Right ventricle myocardium inferior (tissue), 1 donor: ENCODE measurements at places on chromosomes 2 and 18.

GRCh38 chr2:174365571-174365970 lies 30.0 kb upstream of the SCRN3 start:
- no peak for DNase-seq

- no peak for DNase-seq
These were observed 96.3 kb downstream of the ARMC9 start for GRCh38 chr2:231294571-231295362.

DNA sequence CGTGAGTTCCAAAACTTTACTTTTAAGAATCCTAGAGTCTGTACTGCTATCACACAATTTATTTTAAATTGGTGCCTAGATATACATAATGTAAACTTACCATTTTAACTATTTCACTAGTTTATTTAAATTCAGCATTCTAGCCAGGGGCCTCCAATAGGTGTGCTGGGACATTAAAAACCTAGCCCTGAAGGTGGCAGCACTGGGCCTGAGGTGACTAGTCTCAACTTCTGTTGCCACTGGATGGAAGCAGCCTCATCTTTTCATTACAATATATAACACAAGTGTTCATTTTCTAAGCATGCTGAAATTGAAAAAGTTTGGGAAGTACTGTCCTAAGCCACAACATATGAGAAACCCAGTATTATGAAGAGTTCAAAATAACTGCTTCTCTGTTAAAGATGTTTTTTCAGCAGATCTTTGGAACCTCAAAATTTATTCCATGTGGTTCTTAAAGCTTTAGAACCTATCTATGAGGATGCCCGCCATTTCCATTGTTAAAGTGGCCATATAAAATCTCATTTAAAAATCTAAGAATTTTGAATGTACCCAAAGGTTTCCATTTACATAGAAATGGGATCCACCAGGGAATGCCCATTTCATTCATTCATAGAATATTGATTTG lies 2.9 kb upstream of the RBBP8 start:
- no peak for DNase-seq

DNA sequence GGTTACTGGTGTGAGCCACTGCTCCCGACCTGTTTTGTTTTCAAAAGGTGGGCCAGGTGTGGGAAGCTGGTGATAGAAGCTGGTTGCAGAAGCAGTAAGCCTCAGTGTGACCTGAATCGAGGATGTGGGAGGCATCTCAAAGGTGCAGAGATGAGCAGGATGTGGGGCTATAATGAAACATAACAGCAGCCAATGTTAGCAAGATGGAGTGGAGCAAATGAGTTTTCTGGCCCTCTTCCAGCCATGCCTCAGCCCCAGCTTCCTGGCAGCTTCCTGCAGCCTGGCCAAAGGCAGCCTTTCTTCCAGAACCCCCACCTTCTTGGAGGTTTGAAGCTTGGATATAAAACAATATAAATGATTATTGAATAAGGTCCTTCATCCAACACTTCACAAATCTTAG lies 184.8 kb downstream of the NCK2 start:
- DNase-seq: no peak

- no peak for DNase-seq
These were observed 91.6 kb downstream of the TMX3 start for GRCh38 chr18:68623342-68623741.

GRCh38 chr2:70385966-70386595 lies 84.2 kb upstream of the FAM136A start:
- no peak for DNase-seq

DNA sequence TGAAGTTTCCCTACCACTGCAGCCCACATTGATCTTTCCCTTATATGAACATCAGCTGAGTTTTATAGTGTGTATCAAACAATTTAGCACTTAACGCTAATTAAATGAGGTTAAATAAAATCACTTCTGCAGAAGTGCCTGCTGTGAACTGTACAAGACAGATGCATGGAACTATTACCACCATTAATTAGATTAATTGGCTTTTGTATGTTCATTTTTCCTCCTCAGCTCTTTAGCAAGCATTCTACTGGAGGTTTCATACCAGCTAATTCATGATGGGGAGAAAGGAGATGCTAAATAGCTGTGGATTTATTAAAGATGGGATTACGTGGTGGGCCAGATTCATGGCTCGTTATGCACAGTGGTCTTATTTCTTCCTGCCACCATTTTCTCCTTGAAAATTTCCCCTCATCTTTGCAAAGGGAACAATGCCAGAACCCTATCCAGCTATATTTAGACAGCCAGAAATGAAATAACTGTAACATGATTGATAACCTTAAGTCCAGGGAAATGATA lies 96.7 kb downstream of the CNTNAP5 start:
- no peak for DNase-seq

DNA sequence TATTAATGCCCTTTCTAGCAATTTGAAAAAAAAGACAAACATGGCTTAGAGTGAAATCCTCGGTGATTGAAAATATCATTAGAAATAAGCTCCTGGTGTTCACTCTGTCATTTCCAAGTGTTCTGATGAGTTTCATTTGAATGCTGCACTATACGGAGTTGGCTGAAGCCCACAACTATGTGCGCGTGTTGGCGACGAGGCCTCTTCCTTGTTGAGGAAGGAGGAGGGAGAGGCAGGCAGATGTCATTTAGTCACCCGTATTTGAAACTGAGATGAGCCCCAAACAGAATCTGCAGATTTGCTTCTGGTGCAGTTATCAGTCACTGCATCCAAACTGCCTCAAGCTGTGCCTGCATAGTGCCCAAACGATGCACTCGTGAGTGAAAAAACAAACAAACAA lies 23.5 kb upstream of the SKOR2 start:
- no peak for DNase-seq

DNA sequence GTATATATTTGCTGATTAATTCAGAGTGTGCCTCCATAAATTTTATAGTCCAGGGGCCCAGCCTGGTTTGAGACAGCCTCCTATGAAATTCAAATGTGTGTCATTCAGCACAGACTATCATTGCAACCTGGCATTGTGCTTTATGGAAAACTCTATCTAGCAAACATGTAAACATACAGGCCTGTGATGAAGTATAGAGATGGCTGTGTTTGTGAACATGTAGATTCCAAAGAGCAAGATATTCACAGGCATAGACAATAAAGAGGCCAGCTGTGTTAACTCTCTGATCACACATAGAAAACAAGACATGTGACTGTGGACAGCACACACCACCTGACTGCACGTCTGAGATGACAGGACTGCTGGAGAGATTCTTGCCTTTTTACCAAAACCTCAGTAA lies 297.9 kb downstream of the EN1 start:
- DNase-seq: no peak

- DNase-seq: no peak
These were observed 3.2 kb downstream of the GPR35 start for GRCh38 chr2:240628507-240628807.
